ENCODE measurements at places on chromosomes 16 and 17. TPM values are rescaled to one million over a fixed set of nuclear protein-coding genes. Genes with fewer than 3 reads are reported as not detected.

The ZP2 gene
- 0.64 TPM for total RNA-seq

The AKTIP gene
- total RNA-seq, result 46.1 TPM

The TBC1D3L gene
- 12.0 TPM for total RNA-seq

The TMEM114 gene
- not detected for total RNA-seq

The TEKT5 gene
- not detected for total RNA-seq

The KRTAP4-4 gene
- not detected for total RNA-seq

The MYH2 gene
- 0.91 TPM for total RNA-seq

The TBC1D3K gene
- not detected for total RNA-seq

The COL1A1 gene
- total RNA-seq, result 61.2 TPM

The SLC47A1 gene
- total RNA-seq, result 1.00 TPM
